G401 (cell line): ENCODE measurements at places on chromosomes 12 and 14. TPM values are rescaled to one million over a fixed set of nuclear protein-coding genes. Genes with fewer than 3 reads are reported as not detected.

Gene GUCY2C
- total RNA-seq = not detected in 2 replicates

DNA sequence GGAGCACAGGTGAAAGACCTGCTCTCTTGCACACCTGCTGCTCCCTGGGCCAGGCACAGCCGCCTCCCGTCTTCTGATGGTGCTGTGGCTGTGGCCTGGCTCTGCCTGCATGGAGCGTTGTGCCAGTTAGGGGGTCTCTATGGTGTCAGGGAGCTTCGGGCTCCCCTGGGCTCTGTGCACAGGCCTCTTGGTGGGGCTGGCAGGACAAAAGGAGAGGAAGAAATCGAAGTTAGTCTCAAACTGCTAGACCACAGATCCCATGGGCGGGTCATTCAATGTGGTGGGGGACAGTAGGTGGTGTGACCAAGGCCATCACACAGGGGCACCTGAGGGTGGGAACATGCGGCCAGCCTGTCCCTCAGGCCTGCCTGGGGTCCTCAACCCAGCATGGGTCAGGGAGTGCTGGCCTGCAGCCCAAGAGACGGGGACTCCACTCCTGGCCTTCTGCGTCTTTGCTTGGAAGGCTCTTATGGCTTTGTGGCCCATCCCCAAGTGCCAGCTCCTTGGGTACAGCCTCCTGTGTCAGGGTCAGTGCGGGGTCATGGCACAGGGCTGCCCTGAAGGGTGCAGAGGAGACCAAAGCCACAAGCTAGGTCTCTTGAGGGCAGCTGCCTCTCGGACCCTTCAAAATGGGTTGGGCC, 84.1 kb downstream of the KIF26A start:
- no peak for DNase-seq

DNA sequence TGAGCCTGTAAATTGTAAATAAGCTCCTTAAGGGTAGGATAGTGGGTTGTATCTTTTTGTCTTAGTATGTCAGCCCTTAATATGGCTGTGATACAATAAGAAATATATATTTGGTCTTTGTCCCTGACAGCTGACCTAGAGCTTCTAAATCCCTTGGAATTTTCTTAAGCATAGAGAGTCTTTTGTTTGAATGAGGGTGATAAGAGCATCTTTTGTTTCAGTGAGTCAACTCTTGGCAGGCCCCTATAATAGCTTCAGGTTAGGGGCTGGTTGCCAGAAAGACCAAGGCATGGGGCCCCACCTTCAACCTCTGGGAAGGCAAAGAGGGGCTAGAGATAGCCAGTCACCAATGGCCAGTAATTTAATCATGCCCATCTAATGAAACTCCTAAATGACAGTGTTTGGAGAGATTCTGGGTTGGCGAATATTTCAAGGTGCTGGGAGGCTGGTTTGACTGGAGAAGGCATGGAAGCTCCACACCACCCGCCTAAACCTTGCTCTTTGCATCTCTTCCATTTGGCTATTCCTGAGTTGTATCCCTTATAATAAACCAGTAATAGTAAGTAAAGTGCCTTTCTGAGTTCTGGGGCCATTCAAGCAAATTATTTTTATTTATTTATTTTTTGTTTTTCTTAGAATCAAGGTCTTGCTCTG, 10.5 kb downstream of the PALS1 start:
- DNase-seq = no peak

Gene HSPB8
- 0.80 TPM in 1 of 2 replicates, not detected in the other for total RNA-seq

- no peak for DNase-seq
Observed at GRCh38 chr12:76757694-76758093, 6.2 kb upstream of the ZDHHC17 start.

- DNase-seq = no peak
Observed at GRCh38 chr14:20490563-20490962, 14.8 kb upstream of the RNASE10 start.

GRCh38 chr14:63730659-63731058, 2.8 kb upstream of the SGPP1 start:
- DNase-seq = no peak
